ENCODE measurements at places on chromosomes 6 and 20.

GRCh38 chr20:44707018-44707579 is 8.1 kb upstream of the CCN5 start:
- no peak for DNase-seq

- no peak for DNase-seq
Observed at GRCh38 chr6:166683477-166683876, 56.4 kb upstream of the RPS6KA2 start.

DNA sequence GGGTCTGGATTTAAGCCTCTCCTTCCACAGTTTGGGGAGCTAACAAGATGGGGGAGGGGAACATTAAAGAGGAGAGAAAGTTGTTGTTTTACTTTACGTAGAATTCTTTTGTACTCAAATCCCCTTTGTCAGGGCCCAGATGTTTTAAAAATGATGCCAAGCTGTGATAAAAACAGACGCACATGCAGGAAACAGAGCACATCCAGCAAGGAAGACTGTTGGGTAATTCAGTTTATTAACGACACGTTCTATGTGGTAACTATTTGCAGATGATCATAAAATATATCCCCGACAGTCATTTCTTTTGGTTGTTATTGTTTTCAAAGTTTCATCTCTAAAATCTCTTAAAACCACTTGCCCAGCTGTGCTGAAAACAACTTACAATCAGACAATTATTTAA is 307.0 kb upstream of the PRDM1 start:
- DNase-seq: peak; percentile 49

DNA sequence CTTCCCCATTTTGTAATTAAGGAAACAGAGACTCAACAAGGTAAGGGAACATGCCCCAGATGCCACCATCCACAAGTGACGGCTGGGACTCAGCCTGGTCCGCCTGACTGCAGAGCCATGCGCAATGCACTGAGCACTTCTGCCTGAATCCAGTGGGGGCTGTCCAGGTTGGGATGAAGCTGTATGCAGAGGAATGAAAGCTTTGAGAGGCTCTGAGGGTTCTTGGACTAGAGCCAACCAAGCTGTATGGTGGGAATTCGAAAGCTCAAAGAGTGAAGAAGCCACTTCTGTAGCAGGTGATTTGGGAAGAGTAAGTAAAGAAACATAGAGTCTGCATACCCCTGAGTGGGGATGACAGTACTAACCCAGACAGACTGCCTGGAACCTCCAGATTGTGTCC is 127.6 kb upstream of the AKAP12 start:
- DNase-seq: no peak

DNA sequence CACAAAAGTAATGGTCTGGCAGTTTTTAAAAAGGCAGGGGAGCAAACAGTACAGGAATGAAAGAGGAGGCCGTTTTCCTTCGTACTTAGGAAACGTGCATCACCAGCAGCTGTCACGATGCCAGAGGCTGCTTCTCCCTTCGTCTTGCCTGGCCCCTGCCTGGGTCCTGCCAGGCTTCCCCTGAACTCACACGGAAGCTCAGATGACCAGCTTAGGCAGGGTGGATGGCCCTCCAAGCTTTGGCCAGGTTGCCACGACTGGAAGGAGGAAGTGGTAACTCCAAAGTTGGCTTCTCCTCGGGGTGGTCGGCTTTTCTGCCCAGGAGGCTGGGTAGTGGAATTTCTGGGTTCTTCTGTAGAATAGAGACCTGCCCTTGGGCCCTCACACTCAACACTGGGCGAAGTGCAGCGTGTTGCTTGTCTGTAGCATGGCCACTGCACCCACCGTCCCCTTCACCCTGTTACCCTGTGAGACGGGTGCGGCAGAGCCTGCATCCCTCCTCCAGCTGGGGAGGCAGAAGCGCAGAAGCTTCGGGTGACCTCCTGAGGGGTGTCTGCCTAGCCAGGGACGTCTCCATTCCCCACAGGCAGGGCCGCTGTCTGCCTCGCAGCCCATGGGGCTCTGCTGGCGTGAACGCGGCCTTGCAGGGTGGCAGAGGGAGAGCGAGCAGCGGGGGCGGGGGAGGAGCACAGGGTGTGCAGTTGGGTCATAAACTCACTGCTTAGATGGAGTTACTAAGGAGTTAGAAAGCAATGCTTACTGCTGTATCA is 18.4 kb upstream of the RBM38 start:
- no peak for DNase-seq

GRCh38 chr6:162497389-162497788 is 230.2 kb downstream of the PRKN start:
- DNase-seq: no peak

DNA sequence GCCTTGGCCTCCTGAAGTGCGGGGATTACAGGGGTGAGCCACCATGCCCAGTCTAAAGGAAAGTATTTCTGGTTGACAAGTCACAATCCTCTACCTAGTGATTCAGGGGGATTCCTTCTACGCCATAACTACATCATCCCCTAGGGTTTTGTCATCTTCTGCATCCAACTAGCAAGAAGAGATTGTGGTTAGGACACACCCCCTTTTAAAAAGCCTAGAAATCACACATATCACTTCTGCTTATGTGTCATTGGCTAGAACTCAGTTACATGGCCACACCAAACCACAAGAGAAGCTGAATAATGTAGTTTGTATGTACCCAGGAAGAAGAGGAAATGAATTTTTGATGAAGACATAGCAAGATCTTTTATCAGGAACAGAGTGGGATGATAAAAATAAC is 14.7 kb upstream of the CHD6 start:
- peak; percentile 37 for DNase-seq

DNA sequence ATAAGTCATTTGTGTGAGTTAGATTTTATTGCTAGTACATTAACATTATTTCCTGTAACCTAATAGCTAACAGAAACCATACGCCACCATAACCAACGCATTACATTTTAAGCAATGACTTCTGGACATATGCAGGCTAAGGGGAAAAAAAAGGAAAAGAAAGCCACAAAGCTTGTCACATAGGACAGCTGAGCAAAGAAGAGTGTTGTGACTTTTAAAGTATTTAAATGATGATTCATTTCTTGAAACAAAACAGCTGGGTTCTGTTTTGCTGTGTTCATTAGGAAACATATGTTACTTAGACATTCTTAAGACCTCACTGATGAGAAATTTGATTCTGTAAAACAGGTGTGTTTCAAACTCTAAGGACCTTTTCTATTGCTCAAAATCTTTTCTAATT is 171.4 kb downstream of the COL9A1 start:
- no peak for DNase-seq

GRCh38 chr6:144344646-144345045 is 59.5 kb downstream of the UTRN start:
- no peak for DNase-seq

- no peak for DNase-seq
Observed at GRCh38 chr6:64243618-64244017, 608.0 kb downstream of the PHF3 start.

GRCh38 chr6:150144294-150144868 is 1.5 kb downstream of the PPP1R14C start:
- DNase-seq: no peak

DNA sequence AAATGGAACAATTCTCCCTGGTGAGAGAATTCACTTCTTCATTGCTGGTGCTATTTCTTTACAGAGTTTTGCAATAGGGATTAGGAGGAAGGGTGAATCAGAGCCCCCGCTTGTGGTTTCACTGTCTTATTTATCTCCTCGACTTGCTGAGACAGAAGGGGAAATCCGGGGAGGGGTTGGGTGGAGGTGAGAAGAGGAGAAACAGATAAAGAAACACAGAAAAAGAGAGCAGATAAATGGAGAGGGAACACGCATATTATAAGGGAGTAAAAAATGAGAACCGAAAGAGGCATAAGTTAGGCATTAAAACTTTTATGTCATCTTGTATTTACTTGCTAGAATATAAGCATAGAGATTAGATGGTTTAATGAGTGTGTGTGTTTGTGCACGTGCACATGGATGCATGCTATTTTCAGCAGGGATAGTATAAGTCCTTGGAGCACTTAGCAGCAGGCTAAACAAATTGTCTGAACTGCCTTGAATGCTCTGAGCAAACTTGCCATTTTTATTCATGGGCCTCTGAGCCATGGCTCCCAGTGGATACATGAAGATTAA is 105.0 kb downstream of the OLIG3 start:
- DNase-seq: no peak

Measured in GM04504 (cell line).